ENCODE measurements at places on chromosomes 4 and X.
A peak's percentile ranks its signal among the peaks of the same experiment; 100 is the strongest.

GRCh38 chrX:80648023-80648422 lies 161.7 kb downstream of the BRWD3 start:
- no peak for DNase-seq

DNA sequence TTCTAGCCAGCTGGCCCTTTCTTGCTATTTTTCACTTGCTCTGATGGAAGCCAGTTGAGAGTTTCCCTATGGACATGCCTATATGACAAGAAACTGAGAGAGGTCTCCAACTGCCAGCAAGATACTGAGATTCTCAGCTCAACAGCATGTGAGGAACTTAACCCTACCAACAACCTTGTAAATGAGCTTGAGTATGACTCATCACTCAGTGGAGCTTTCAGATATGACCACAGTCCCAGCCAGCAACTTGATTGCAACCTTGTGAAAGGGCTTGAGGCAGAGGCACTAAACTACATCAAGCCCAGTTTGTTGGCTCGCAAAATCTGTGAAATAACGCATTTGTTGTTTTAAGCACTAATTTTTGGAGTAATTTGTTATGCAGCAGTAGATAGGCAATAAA lies 175.8 kb downstream of the COMMD8 start:
- DNase-seq, result no peak

GRCh38 chr4:2241003-2241402 lies 918 bp downstream of the HAUS3 start:
- DNase-seq, result no peak

GRCh38 chr4:121340247-121340646 lies 40.6 kb downstream of the QRFPR start:
- DNase-seq, result no peak

- no peak for DNase-seq
These were observed 243.8 kb upstream of the JADE1 start for GRCh38 chr4:128565565-128566186.

- DNase-seq, result no peak
These were observed 587.5 kb upstream of the MAGEB2 start for GRCh38 chrX:29627833-29628232.

DNA sequence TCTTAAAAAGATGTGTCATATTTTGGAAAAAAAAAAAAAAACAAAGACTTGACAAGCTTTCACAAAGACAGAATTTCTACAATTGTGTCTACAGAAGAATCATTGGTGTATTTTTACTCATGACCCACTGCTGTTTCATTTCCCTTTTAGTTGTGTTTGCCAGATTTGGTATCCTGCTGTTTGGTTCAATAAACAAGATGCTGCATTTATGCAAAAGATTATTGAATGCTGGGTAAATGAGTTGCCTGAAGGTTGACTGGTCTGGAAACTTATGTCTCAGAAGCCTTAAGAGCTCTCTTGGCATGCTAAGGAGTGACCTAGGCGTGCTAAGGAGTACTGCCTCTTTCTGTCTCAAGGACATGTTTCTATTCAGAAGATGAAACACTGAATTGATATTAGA lies 64.9 kb upstream of the NPY2R start:
- DNase-seq, result no peak

DNA sequence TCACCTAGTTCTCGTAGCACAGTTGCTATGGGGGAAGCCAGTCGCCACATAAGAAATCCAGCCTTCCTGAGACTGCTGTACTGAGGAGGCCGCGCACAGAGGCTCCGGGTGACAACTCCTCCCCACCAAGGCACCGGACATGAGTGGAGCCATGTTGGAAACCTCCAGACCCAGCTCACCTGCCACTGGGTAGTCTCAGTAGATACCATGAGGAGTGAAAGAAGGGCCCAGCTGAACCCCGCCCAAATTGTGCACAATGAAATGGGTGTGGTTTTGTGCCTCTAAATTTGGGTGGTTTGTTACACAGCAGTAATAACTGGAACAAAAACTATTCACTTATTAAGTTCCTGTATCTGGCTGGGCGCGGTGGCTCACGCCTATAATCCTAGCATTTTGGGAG lies 198.7 kb downstream of the BCOR start:
- peak; percentile 19 for DNase-seq

GRCh38 chr4:6616087-6616995 lies 24.1 kb upstream of the MRFAP1 start:
- no peak for DNase-seq

DNA sequence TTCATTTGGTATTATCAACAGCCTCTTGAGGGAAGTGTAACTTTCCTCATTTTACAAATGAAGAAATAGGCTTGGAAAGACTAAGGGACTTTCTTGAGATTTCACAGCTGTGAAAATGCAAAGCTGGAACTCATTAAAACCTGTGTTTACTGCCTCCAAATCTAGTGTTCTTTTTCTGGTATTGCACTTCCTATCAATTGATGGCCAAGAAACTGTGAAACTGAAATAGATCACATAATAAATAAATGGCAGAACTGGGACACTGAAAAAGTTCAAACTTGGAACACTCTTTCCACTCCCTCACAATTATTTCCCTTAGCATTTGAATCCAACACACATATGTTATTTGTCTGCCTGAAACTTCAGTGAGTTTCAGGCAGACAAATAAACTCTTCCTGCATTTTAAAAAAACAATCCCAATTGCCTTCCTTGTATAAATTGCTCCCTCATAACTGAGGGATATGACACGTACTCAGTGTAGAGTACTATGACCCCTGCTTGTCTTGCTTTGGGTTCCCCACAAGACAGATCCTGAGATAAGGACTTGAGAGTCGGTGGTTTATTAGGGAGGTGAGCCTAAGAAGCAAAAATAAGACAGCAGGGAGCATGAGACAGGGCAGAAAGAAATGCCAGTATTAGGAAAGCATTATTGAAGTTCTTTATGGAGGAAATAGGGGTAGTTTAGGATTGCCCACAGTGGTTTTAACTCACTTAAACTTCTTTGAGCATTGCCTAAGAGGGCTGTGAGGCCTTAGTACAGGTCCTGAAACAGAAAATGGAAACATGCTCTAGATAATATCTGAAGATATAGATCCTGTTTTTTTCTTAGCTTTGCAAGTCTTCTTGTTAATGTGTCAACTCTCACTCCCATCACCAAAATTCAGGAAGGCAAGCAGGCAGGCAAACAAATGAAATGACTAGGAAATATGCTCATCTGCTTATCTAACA lies 33.9 kb downstream of the RTL3 start:
- DNase-seq, result no peak

GRCh38 chr4:168163106-168163505 lies 70.8 kb downstream of the ANXA10 start:
- no peak for DNase-seq

GRCh38 chrX:129823522-129823921 lies 20.2 kb downstream of the ZDHHC9 start:
- DNase-seq, result no peak

DNA sequence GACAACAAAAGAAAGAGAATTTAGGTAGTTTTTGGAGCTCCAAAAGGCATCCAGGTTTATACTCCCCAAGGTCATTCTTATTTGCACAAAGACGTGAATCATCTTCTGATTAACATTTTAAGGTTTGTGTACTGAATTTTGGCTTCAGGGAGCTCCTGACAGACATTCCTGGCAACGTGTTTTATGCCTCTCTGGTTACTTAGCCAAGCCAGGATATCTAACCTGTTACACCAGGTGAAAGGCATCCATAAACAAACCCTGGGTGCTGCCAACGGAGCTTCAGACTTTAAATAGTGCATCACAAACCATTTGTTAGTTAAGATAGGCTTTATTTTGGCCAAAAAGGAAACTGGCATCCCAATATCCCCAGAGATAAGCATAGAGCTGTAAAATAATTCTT lies 997.3 kb downstream of the ARAP2 start:
- DNase-seq, result no peak
